Right atrium auricular region (tissue), 2 donors: ENCODE measurements at places on chromosomes 4 and X. TPM values are rescaled to one million over a fixed set of nuclear protein-coding genes. Genes with fewer than 3 reads are reported as not detected.

GRCh38 chr4:76690011-76690905 is 207.7 kb downstream of the SOWAHB start:
- no peak for DNase-seq

TRO gene
- total RNA-seq = 4.9 TPM

HOPX gene
- total RNA-seq = 203 TPM

DNA sequence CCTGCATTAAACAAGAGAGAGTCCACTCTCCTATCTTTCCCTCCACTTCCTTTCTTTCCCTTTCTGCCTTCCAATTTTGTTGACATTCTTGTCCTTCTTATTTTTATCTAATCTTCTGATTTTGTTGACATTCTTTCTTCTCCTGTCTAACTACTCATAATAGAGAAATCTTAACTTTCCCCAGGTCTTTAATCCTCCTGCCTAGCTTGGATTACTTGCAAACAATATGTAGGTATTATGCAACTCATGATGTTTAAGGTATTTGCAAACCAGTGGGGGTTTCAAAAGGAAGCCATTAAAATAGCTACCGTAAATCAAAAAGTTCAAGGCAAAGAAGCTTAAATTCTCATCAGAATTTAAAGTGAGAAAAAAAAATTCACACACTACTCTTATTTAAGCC is 53.9 kb downstream of the PROM1 start:
- DNase-seq = no peak

DNA sequence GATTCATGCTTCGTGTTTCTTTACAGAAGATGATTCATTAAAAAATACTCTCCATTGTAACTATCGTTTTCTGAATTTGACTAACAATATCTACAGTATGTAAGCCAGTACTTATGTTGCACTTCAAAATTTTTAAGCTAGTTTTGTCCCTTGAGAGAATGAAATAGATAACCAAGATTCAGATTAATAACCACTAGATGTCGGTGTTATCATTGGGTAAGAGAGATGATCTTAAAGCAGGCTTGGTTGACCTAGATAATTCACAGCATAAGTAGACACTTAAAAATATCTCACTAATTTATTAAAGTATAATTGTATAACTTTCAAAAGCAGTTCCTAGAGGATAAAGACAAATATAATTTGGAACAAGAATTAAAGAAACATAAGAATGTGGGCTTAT is 430.9 kb downstream of the C4orf33 start:
- no peak for DNase-seq

CABS1 gene
- total RNA-seq = not detected

DNA sequence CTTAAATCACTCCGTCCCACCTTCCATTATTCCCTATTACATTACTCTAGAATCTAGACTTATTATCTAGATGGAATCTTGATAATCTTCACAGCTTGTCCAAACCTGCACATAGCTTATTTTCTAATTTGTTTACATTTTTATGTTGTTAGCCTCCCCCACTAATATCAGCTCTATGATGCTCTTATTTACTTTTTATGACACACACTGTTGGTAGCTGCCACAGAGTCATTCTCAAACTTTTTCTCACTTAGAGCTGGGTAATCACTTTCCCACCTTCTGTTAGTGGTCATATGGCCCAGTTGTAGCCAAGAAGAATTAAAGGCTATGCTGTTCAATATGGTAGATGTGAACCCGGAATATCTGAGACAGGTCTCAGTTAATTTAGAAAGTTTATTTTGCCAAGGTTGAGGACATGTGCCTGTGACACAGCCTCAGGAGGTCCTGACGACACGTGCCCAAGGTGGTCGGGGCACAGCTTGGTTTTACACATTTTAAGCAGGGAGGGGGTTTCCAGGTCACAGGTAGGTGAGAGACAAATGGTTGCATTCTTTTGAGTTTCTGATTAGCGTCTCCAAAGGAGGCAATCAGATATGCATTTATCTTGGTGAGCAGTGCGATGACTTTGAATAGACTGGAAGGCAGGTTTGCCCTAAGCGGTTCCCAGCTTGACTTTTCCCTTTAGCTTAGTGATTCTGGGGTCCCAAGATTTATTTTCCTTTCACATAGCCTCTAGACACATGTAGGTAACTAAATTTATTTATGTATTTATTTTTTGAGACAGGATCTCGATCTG is 7.0 kb upstream of the ADGRA3 start:
- no peak for DNase-seq

GRCh38 chr4:133320576-133321170 is 171.6 kb downstream of the PCDH10 start:
- DNase-seq = no peak

TBC1D8B gene
- 4.6 TPM for total RNA-seq

PAK3 gene
- total RNA-seq = 0.16 TPM

GRCh38 chrX:122500556-122500955 is 683.5 kb upstream of the GRIA3 start:
- no peak for DNase-seq

GRCh38 chr4:182944484-182945213 is 27.5 kb upstream of the DCTD start:
- no peak for DNase-seq

DNA sequence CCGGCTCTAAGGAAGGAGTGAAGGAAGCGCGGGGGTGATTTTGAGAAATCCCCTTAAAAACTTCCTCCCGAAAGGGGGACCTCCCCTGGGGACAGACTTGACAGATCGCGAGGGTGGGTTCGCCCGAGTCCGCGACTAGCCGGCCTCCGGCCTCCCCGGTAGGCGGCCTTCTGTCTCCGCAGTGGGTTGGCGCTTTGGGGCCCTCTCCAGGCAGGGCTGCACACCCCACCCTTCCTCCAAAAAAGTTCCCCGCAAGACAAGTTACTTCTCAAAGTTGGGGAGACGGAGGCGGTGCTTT is 24.8 kb downstream of the HOPX start:
- DNase-seq = no peak

DNA sequence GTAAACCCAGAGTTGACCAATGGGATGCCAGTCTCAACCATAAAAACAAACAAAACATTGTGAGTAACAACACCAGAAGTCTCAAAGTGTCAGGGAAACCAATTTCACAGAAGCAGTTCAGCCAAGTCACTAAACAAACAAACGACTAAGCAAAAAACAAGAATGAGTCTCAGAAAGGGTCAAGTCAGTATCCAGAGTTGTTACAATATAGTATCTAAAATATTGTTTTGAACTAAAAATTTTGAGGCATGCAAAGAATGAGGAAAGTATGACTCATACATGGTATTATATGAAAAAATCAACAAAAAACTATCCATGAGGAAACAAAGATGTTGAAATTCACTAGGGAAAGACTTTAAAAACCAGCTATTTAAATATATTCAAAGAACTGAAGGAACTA is 70.6 kb downstream of the AR start:
- no peak for DNase-seq

GRCh38 chr4:68498413-68499007 is 51.2 kb downstream of the TMPRSS11E start:
- DNase-seq = no peak

GPR50 gene
- total RNA-seq = not detected

- no peak for DNase-seq
Observed at GRCh38 chrX:119206203-119206602, 29.9 kb upstream of the PGRMC1 start.

GRCh38 chr4:53635697-53636483 is 44.6 kb upstream of the LNX1 start:
- no peak for DNase-seq

VCX3A gene
- not detected for total RNA-seq

SYTL5 gene
- total RNA-seq = not detected

DNA sequence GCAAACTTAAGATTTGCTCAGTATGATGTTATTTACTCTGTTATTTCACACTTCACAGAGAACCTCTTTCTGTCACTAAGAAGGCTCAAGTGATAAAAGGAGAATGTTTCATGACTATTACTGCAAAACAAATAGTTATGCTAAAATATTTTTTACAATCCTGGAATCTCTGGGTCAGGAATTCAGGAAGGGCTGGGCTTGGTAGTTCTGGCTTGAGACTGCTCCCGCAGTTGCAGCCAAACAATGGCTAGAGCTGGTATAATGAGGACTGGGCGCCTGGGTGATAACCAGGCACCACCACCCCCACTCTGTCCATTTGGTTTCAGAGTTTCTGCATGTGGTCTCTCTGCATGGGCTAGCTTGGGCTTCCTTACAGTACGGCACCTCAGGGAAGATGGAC is 28.7 kb upstream of the SPP1 start:
- no peak for DNase-seq

GRCh38 chr4:144831971-144832370 is 186.0 kb downstream of the HHIP start:
- no peak for DNase-seq

- no peak for DNase-seq
Observed at GRCh38 chrX:17635231-17635630, 102.1 kb upstream of the SCML1 start.

DNA sequence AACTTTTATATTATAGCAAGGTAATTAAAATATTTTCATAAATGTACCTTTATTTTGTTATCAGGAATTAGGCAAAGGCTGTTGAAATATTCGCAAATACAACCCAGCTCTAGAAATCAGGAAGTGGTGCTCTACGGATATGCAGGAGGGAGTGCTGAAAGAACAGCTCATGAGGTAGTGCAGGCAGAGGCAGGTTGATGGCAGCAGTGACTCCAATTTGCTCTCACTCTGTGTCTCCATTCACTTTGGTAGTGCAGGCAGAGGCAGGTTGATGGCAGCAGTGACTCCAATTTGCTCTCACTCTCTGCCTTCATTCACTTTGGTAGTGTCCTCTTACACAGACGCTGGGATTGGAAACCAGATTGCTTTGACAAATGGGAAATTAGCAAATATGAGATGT is 277.9 kb downstream of the TRIML1 start:
- DNase-seq = no peak

- DNase-seq = no peak
Observed at GRCh38 chrX:53294024-53294648, 12.8 kb upstream of the IQSEC2 start.
